H7 (cell line): ENCODE measurements at places on chromosomes 13 and 19.

DNA sequence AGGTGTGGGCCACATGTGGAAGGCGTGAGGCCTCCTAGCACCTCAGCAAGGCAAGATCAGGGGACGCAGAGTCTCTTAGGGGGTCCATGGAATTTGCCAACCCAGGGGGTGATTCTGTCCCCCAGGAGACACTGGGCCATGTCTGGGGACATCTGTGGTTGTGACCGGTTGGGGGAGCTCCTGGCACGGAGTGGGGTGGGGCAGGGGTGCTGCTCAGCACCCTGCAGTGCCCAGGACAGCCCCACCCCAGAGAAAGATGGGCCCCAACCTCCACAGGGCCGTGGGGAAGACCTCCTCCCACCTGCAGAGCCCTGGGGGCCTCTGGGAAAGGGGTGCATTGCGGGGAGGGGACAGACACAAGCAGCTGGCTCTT is 4.0 kb downstream of the MKNK2 start:
- no peak for DNase-seq

GRCh38 chr13:52797176-52797575 is 51.3 kb downstream of the PCDH8 start:
- DNase-seq: no peak

DNA sequence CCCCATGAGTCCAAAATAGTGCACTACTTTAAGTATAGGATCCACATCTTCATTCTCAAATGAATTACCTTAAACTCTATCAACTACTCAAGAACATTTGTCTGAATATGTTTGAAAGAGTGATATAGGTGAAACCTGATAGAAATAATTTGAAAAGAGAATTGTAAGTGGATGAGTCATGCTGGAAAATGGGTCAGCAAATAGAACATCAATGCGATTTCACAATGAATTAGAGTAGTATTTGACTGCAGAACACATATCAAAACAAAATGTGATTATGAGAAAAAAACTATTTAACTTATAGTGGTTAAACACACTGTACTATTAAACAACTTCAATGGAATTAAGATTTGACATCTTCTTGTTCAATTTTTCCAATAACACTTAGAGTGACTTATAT is 300.6 kb upstream of the KLHL1 start:
- DNase-seq: no peak

- DNase-seq: peak; percentile 71
Measured at GRCh38 chr13:27961227-27962085, 7.7 kb downstream of the CDX2 start.

- DNase-seq: no peak
Measured at GRCh38 chr13:39521701-39522100, 81.3 kb downstream of the LHFPL6 start.

DNA sequence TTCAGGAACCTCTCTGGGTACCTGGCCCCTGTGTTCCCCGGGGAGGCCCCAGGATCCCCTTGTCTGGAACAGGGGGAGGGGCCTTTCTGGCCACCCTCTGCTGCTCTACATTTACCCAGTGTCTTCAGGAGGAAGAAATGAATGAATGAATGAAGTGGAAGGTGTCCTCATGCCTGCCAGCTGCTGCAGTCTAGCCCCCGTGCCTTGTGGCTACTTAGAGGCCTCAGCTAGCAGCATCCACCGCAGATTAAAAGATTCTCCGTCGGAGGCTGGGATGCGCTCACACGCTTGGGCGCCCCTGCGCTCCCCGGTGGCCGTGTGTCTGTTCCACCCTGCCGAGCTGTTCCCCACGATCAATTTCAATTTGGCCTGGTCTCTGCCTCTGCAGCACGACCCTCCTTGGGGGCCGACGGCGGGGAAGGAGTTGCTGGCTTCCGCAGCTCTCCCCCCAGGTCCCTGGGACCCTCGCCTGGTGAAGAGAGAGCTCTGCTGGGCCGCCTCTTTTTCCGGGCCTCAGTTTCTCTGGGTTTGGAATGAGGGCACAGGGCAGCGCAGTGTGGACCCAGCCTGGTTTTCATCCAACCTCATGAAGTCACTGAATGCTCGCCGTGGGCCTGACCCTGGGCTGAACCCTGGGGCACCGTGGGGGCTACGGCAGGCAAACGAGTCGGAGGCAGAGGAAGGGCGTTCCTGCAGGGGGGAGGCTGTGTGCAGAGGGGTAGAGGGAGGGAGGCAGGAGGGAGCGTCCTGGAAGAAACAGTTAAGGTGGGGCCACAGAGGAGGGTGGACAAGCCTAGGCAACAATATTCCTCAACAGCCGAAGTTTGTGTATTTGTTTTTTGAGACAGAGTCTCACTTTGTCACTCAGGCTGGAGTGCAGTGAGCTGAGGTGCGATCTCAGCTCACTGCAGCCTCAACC is 28.3 kb downstream of the EFNA2 start:
- no peak for DNase-seq

DNA sequence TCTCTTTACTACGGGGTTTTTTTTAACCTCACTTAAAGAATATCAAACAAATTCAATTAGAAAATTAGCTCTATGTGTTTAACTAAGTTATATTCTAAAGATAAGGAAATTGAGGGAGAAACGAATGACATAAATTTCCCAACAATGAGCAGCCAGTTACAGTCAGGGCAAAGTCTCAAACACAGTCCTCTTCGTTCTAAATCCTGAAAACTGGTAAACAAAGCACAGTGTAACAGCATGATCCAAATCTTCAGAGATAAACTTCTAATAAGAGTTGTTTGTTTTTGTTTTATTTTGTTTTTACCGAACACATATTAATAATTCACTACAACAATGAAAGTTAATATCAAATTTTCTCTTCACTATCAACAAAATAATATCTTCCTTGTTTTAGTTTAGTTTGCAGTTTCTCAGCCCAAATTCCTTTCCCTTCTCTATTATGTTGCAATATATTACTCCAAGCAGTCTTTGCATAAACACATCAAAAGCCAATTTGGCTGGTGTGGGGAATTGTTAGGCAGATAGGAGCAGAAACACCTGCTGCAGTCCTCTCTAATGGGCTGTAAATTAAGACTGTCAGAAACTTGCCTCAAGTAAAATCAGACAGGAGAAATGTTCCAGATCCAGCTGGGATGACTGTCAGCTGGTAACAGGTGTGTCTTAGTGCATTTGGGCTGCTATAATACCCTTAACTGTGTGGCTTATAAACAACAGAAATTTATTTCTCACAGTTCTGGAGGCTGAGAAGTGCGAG is 106.5 kb upstream of the SGCG start:
- DNase-seq: no peak

DNA sequence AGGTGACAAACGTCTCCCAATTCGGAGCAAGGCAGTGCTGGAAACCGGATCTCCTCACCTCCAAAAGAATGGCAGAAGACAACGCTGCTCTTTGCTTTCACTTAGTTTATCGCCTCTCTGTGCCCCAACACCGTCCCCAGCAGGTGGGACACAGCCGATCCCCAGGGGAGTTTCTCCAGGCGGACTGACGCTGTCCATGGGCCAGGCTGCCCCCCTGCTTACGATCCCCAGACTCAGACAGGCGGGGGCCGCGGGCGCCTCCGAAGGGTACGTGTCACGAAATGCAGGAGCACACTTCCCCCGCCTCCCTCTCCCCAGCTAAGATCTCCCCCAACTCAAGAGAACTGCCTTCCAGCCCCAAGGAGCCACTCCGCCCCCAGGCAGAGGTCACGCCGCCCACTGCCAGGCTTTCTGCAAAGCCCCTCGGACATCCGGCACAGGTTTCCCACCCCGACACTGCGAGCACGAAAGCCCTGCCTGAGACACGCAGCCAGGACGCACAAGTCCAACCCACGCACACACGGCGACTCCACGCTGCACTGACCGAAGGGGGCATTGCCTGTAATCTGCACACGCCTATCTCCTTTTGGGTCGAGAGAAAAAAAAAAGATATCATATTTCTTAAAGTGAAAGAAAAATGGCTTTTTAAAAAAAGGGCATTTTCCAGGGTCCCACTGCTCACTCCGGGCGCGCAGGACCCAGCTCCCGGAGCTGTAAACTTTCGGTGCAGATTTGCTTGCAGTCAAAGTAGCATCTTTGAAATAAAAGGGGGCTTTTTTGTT is 2.0 kb downstream of the SPRY2 start:
- DNase-seq: peak; percentile 85

DNA sequence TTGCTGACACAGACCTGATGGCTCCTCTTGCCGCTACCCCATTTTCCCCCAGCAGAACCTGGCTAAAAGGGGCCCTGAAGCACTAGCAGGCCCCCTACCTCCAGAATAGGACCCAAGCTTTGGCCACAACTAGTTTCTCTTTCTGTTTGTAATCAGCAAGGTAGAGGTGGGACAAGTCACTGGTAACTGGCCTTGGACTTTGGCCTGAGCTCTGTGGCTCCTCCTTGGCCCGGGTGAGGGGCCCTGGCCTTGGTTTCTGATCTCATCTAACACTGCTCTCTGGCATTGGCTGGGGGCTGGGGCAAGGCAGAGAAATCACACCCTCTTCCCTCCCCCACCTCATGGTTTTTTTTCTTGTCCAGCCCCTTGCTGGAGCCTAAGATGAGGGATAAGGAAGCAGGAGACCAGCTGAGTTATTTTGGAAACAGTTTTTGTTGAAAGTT is 2.1 kb downstream of the CALM3 start:
- DNase-seq: peak; percentile 51

DNA sequence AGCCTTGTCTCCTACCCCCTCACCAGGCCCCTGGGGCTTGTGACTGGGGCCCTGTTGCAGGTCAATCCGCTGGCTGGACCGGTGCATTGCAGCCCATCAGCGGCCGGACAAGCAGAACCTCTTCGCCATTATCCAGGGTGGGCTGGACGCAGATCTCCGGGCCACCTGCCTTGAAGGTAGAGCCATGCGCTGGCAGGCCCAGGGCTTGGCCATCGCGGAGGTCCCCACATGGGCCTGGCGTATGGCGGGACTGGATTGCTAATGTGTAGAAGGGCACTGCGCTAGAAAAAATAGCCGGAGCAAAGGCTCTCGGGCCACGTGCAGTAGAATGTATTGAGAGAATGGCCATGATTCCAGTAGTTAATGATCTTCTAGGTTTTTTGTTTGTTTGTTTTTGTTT is 6.2 kb downstream of the QTRT1 start:
- no peak for DNase-seq

DNA sequence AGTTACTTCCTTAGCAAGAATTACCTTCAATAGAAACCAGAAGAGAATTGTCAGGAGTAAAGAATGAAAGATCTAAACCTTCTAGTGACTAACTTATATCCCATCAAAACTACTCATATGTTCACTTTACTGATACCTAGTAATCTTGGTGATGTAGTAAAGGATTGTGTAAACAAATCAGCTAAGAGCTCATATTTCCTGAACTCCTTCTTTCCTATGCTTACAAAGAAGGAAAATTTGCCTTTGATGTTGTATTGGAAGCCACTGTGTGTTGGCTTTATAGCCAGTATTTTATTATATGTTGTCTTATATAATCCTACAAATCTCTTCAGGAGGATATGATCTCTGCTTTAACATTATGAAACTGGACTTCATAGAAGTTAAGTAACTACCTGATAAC is 671.0 kb downstream of the PCDH9 start:
- DNase-seq: no peak

- DNase-seq: peak; percentile 93
Measured at GRCh38 chr13:20231839-20232555, at the start of gene GJB6. GJB6 (minus strand) TSS chr13:20232319; CDS start chr13:20223480, 8,839 bp downstream.

- no peak for DNase-seq
Measured at GRCh38 chr13:112060282-112060830, 6.6 kb upstream of the SOX1 start.

DNA sequence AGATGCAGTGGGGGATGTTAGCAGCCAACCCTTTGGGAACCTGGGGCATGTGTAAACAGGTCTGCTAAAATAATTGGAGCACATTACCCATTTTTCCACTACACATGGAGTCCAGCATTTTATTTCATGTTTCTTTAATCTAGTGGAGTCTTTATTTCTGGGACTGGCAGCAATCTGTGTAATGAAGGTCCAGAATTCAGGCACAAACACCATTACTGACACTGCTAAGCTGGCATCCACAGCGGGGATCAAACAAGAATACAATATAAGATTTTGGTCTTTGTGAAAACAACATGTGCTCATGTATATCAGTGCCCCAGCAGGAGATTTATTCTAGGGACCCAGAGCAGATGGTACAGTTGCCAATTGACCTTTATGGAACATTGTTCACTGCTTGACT is 1587.0 kb upstream of the PRR20A start:
- DNase-seq: no peak

DNA sequence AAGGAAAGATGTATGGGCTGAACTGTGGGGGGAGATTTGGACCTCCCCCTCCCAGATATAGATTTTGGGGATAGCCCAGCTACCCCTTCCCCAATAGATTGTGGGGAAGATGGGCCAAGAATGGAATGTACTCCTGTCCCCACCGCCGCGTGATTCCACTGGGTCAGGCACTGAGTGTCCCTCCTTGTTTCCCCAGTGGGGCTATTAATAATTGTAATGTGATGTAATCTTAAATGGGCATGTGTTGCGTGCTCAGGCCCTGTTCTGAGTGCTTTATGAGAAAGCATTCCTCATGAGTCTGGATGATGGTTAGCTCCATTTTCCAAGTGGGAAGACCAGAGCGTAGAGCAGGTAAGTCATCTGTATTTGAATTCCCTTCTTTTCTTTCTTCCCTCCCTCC is 1.4 kb downstream of the PSMD8 start:
- DNase-seq: no peak

DNA sequence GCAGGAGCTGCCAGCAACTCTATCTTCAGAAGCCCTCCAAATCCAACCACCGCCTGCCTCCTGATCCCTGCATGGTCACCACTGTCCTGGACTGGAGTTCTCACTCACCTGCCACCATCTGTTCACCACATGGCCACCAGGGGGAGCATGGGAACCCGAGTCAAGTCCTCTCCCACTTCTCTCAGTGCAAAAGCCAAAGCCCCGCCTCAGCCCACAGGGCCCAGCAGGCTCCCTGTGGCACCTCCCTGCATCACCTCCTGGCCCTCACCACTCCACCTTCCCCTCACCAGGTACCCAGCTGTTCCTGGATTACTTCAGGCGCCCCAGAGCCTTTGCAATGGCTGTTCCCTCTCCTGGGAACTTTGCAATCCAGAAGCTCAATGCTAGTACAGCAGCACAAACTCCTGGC is 5.3 kb downstream of the DHPS start:
- DNase-seq: peak; percentile 96

DNA sequence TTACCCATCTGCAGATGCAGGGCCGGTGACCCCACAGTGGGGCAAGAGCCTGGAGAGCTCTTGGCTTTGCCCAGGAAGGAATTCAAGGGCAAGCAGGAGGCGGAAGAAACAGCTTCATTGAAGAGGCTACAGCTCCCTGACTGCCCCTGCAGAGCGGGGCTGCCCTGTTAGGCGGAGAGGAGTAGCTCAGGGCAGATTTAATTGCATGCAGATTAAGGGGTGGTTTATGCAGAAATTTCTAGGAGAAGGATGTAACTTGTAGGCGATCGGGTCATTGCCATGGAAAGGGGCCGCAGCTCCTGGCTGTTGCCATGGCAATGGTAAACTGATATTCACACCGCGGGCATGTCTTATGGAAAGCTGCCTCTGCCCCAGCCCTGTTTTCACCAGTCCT is 94.1 kb downstream of the ATP11A start:
- DNase-seq: peak; percentile 55

GRCh38 chr13:89052699-89053098 is 1381.5 kb downstream of the SLITRK5 start:
- DNase-seq: no peak

- no peak for DNase-seq
Measured at GRCh38 chr19:44954278-44954648, 917 bp upstream of the CLPTM1 start.

GRCh38 chr19:51796195-51796679 is 1.3 kb downstream of the FPR3 start:
- no peak for DNase-seq
